ENCODE measurements at places on chromosomes 11 and 22.

- DNase-seq: no peak
Observed at GRCh38 chr22:27116312-27117086, 459.1 kb downstream of the MIAT start.

GRCh38 chr11:6619004-6619745 lies at the start of gene TPP1:
Gene TPP1 (minus strand): TSS chr11:6619422. CDS start chr11:6619400, 22 bp downstream.
- peak; percentile 92 for DNase-seq

- DNase-seq: peak; percentile 55
Observed at GRCh38 chr11:95092549-95093324, 3.1 kb downstream of the ENDOD1 start.

- no peak for DNase-seq
Observed at GRCh38 chr11:47961383-47961782, 19.0 kb upstream of the PTPRJ start.

GRCh38 chr11:74933765-74934164 lies 15.1 kb downstream of the XRRA1 start:
- DNase-seq: no peak

DNA sequence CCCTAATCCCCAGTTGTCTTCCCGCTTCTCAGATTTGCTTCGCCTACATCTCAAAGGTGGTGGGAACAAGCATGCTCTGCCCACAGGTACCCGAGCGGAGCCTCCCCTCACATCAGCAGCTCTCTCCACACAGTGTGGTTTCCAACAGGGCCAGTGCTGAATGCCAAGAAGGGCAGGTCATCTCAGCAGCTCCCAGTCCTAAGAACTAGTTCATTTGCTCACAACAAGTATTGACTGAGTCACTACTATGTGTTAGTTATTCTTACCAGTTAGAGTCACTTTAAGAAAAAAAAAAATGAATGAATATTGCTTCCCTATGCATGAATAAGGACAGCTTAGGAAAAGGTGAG lies 66.2 kb downstream of the THAP12 start:
- DNase-seq: no peak

- DNase-seq: no peak
Observed at GRCh38 chr11:43135966-43136534, 175.7 kb upstream of the API5 start.

DNA sequence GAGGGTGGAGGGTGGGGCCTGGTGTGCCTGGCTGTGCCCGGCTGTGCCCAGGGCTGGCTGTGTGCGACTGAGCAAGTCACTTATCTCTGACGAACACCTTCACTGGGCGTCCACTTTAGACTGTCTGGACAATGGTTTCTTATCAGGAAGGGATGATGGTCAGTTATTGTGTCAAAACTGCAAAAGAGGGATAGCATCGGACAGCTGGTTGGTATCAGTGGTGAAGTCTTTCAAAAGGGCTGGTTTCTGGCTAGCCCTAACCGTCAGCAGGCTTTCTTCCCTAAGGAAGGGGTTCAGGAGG lies 4.1 kb upstream of the MGAT3 start:
- DNase-seq: no peak

- no peak for DNase-seq
Observed at GRCh38 chr22:25919452-25919851, 177.5 kb downstream of the MYO18B start.
